ENCODE measurements at places on chromosomes 13 and 19.

GRCh38 chr19:38267761-38268483 lies 3.5 kb downstream of the SPINT2 start:
- no peak for DNase-seq

GRCh38 chr13:76772241-76772640 lies 114.0 kb downstream of the KCTD12 start:
- DNase-seq = no peak

DNA sequence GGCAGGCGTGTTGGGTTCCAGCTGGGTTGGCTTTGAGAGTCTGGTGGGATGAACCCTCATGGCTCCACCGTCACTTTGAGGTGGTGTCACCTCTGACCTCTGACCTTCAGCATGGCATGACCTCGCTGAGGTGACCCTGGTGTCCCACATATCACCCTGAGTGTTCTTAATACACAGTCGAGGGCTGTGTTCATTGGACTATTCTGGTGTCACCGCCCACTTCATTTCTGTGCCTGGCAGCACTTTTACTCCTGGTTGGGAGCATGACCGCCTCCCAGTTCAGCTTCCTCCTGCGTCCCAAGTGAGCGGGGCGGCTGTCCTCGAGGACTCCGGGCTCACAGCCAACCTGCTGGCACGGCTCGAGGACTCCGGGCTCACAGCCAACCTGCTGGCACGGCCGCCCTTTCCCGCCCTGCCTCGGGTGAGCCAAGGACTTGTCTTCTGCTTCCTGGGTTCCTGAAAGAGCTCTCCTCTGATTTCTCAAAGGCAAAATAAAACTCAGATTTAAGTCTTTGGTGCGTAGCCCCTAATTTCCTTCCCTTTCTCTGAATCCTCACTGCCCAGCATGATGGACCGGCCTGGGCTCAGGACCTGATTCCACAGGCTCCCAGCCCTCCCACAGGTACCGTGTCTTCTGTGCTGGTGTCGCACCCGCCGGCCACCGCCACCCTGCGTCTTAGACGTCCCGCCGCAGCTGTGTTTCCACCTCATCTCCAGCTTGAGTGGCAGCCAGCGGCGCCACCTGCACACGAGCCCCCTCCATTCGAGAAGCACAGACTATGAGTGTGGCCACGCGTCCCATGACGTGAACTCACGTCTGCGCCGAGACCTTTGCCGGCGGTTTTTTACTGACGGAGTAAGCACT lies 10.4 kb downstream of the ATP4B start:
- DNase-seq = peak; percentile 94

DNA sequence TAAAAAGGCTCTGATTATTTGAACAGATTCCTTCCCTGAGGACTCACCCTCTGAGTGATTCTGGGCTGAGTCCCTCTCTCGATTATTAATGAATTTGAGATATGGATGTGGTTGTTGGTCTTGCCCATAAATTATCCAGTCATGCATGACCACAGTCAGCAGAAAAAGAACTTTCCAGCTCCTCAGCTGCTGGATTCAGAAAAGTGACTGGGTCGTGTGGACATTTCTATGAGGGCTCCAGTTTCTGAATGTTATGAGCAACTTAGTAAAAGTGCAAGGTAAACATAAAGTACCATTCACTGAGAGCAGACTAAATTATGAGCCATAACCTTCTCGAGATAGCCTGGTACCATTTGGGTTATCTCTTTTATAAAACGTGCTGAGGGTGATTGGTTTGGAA lies 100.1 kb upstream of the CLDN10 start:
- DNase-seq = no peak

DNA sequence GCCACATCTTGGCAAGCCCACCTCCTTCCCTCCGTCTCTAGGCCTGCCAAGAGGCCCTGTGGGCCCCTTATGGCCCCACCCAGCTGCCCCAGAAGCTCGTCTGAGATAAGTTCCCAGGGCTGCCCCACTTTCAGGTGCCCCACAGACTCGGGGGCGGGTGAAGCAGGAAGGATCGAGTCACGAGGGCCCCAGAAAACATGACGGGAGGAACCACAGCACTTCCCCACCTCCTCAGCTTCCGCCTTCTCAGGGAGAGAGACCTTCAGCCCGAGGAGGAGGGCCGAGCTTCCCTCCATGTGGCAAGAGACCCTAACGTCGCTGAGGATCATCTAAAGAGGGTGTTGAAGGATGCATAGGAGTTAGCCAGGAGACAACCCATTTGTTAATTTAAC lies 4.5 kb upstream of the IL12RB1 start:
- DNase-seq = no peak

GRCh38 chr13:79481685-79482052 lies 714 bp downstream of the NDFIP2 start:
- DNase-seq = no peak

GRCh38 chr19:40365613-40366401 lies 17.3 kb downstream of the PLD3 start:
- DNase-seq = peak; percentile 26

- no peak for DNase-seq
Observed at GRCh38 chr13:111156421-111156820, 41.3 kb downstream of the ARHGEF7 start.

DNA sequence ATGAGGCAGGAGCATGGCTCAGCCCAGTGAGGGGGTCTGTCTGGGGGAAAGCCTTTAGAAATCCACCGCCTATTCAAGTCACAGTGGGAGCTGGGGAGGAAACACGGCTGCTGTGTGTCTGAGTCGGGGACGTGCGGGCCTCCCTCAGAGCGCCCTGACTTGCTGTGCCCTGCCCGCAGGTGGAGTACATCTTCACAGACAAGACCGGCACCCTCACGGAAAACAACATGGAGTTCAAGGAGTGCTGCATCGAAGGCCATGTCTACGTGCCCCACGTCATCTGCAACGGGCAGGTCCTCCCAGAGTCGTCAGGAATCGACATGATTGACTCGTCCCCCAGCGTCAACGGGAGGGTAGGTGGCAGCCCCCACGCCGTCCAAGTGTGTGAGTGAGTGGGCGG lies 137.8 kb upstream of the MCF2L start:
- DNase-seq = no peak

- peak; percentile 21 for DNase-seq
Observed at GRCh38 chr19:1063030-1063908, 3.7 kb upstream of the ARHGAP45 start.

DNA sequence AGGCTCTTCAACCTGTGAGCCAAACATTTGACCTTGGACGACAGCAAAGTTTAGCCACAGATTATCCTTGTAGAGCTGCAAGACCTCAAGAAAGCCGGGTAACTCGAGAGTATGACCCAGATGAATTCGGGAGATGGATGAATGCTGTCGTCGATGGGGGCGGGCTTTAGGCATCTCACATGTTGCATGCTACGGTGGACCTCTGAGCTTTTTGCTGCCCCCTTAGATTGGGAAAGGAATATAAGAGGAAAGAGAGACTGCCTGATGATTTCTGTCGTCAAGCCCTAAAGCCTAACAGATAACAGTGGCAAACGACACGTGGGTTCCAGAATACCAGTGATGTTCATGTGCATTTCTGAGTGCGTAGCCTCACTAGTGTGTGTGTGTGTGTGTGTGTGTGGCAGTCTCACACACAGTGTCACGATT lies 730 bp upstream of the ABCC4 start:
- no peak for DNase-seq
